ENCODE measurements at places on chromosomes 2 and 18.

DNA sequence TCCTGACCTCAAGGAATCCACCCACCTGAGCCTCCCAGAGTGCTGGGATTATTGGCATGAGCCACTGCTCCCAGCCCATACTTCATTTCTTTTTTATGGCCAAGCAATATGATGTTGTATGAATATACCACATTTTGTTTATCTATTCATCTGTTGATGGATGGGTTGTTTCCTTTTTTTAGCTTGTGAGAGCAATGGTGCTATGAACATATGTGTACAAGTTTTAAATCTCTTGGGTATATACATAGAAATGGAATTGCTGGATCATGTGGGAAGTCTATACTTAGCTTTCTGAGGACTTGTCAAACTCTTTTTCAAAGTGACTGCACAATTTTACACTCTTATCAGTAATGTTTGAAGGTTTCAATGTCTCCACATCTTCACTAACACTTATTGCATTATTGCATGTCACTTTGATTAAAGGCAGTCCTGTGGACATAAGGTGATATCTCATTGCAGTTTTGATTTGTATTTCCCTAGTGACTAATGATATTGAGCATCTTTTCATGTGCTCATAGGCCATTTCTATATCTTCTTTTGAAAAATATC lies 167.1 kb upstream of the SPHKAP start:
- DNase-seq, result no peak

GRCh38 chr2:235659767-235660322 lies 166.0 kb downstream of the AGAP1 start:
- DNase-seq, result peak; percentile 69

DNA sequence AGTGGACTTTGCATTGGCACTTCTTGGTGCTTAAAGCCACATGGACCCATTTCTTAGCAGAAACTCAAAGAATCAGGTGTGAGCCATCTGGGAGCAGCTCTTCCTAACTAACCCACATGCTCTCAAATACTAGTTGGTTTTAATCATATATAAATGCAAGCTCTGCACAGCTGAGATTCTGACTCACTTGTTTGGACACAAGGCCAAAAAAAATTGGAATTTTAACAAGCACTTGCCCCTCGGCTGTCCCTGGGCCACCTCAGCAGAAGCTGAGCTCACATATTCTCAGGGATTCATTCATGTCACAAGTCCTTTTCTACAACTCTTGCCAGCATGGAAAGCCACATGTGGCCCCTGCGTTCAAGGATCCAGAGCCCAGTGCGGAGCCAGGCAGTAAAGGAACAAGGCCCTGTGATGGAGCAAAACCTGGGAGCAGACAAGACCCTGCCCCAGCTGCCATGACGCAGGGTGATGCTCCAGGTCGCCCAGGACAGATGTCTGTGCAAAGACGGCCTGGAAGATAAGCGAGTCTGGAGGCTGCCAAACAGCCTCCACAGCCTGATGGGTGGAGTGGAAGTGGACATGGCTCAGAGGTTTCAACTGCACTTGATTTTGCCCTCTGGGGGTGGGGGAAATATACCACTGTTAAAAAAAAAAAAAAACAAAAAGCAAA lies 266.5 kb downstream of the EIPR1 start:
- no peak for DNase-seq

- no peak for DNase-seq
These were observed 168.7 kb upstream of the SKOR2 start for GRCh38 chr18:47420130-47420529.

DNA sequence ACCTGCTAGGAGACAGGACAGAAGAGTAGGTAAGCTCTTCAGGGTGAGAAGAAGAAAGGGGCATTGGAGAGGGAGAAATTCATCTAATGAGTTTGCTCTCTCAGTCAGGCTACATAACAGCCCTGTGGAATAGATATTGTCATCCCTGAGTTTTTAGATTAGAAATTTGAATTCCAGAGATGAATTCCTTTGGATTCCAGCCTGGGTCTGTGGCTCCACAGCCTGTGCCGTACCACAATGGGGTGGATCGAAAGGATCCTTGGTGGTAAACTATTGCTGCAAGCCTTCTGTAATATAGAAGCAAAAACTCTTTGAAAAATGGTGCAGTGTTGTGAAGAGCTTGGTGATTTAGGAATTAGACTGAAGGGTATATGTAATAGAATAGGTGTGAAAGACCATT lies 21.0 kb downstream of the MYO1B start:
- no peak for DNase-seq

GRCh38 chr2:72965770-72966450 lies 48.6 kb downstream of the EMX1 start:
- DNase-seq, result no peak

DNA sequence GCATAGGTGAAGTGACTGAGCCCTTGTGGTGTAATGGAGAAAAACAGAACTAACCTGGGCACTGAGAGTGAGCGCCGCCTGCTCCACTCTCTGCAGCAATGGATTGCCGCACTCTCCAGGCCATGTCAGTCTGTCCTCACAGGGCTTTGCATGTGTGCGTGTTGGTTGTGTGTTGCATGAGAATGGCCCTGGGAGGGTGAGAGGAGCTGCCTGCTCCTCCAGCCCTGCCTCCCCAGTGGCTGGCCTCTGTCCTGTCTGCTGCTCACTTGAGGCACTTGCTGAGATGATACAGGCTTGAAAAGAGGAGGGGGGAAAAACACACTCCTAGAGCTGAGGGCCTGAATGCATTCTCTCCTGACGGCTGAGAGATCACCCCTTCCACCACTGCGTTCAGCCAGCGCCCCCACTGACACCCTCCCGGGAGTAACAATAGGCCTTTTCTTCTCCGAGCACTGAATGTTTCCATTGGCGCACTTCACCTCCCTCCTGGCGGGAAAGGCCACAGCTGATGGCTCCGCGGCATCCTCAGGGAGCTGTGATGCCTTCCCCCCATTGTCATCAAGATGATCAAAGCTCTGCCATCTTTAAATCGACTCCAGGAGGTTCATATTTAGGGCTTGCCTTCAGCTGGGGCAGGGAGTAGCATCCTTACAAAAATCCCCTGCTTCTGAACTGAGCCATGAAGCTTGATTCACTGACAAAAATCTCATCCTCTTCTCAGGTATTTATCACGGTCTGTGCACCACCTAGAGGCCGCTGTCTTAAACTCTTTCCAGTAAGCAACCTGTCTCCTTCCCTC lies 49.9 kb upstream of the DAPL1 start:
- peak; percentile 91 for DNase-seq

All from tongue (tissue), 3 donors.